ENCODE measurements at places on chromosomes 5 and 9.

DNA sequence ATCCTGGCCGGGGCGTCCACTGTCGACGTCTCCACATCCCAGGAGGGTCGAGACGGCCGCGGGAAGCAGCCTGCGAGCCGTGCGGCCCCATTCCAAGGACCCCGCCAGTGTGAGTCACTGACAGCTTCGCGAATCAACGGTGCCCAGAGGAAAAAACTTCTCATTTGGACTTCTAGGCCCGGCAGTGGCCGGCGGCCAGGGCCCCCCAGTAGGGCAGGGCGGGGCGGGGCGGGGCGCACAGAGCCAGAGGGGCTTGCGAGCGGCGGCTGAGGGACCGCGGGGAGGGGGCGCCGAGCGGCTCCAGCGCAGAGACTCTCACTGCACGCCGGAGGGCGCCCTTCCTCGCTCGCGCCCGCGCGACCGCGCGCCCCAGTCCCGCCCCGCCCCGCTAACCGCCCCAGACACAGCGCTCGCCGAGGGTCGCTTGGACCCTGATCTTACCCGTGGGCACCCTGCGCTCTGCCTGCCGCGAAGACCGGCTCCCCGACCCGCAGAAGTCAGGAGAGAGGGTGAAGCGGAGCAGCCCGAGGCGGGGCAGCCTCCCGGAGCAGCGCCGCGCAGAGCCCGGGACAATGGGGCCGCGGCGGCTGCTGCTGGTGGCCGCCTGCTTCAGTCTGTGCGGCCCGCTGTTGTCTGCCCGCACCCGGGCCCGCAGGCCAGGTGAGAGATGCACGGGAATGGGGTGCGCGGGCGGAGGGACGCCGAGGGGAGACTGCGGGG, at the start of gene F2R:
TSS of gene F2R (plus strand) at position 391 of the 720 bp plus-strand sequence. CDS start at position 573, 182 bp downstream.
- DNase-seq, result peak; percentile 82

GRCh38 chr5:53339962-53340540, 140.4 kb upstream of the FST start:
- no peak for DNase-seq

DNA sequence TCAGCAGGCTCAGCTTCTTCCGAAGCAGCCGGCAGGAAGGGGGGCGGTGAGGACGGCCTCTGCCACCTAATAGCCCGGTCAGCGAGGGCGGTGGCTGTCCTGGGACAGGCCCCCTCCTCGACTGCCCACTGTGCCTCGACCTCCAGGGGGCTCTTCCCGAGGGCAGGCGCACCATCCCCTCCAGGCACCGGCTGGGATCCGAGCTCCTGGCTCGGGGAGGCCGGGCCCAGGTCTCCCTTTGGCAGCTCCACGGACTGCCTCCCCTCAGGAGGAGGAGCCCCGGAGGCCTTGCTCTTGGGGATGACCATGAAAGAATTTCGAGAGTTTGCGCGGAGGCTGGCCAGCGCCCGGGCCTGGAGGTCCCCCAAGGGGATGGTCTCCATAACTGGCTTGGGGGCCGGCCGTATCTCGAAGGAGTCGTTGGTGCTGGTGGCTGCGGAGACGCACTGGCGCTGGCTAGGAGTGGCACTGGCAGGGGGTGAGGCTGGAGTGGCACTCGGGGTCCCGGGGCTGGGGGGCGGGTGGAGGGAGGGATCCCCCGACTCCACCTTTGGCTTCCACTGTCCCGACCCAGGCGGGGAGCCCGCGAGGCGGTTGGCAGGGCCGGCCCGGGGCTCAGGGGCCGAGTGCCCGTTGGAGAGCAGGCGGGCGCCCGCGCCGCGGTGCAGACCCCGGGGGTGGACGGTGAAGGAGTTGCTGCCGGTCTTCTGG, 975 bp downstream of the TPRN start:
- DNase-seq, result peak; percentile 41

DNA sequence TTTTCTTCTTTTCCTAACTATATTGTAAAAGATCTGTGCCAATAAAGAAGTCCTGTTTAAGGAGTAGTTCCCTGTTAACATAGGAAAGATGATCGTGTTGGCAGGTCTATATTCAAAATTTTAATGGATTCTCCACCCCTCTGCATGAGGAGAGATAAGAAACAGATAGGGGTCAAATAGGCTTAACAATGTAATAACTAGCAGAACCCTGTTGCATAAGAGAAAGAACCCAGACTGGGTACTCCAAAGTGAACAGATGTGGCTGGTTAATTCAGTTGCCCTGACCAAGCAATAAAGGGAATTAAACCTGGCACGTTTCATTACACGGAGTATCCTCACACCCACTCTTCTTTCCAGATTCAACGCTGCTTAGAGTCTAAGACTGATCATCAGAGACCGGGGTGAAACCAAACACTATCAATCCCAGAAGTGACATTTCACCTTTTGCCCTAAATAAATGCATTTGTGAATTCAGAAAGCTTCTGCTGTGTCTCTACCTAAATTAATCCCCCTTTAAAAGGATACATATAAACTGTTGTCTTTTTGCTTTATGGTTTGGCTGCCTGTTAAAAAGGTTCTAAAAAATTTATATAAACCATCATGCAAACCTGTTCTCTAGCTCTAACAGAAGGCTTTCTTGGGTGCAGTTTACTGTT, 1276.9 kb upstream of the WWC1 start:
- DNase-seq, result no peak

- DNase-seq, result no peak
Measured at GRCh38 chr5:171634511-171634910, 151.1 kb upstream of the SMIM23 start.

GRCh38 chr5:126806-127205, 34.8 kb downstream of the PLEKHG4B start:
- no peak for DNase-seq

DNA sequence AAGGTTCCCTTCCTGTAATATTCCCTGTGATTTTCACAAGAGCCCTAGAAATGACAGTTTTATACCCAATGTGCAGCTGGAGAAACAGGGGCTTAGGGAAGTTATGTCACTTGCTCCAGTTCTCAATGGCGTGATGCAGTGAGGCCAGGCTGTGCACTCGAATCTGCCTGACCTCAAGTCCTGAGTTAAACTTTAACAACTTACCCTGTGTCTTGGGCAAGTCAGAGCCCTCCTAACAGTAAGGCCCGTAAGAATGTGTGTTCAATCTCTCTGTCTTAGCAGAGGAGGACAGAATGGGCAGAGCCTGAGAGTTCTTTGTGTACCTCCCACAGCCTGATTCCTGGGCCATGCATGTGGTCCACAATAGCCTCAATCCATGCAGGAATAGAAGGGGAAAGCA, 181.1 kb downstream of the TRIM32 start:
- DNase-seq, result no peak

GRCh38 chr9:77806741-77807140, 158.6 kb upstream of the GNA14 start:
- no peak for DNase-seq

DNA sequence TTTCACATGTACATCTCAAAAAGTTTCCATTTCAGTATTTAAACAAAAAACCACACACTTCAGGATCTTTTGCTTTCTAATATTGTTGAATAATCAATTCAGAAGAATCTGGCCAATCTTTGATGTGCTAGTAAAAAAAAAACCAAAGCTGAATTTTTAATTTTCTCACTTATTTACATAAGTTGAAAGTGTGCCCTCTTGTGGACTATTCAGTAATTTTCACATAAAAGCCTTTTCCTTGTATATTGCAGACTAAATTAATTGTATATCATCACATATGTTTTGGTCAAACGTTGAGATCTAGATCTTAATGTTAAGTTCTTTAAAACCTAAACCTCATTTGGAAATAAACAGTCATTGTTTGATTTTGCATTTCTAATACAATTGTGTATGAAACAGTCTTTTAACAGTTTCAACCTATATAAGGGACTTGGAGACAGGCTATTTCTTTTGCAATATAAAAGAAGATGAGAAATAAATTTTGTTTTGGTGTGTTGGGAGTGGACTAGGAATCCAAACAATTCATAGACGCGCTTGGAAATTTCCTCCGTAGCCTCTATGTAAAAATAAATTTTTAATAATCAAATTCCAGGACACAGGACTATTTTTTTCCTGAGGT, 68.1 kb downstream of the NIPBL start:
- DNase-seq, result no peak

GRCh38 chr5:117497601-117498000, 923.0 kb upstream of the SEMA6A start:
- DNase-seq, result no peak

- DNase-seq, result no peak
Measured at GRCh38 chr5:9483779-9484178, 62.1 kb downstream of the SEMA5A start.

GRCh38 chr5:16665601-16666000, 48.8 kb upstream of the RETREG1 start:
- DNase-seq, result no peak

DNA sequence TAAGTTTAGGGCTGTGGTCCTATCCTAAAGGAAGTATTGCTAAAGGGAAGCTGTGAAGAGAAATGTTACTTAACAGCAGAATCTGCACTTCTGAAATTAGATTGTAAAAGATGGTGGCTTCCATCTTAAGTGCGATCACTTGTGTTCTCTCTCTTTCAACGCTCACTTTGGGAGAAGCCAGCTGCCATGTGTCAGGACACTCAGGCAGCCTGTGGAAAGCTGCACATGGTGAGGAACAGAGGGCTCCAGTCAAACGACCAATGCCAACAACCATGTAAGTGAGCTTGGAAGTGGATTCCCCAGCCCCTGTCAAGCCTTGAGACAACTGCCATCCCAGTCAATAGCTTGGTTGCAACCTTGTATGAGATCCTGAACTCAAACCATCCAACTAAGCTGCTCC, 51.7 kb upstream of the GLRX start:
- DNase-seq, result no peak

- no peak for DNase-seq
Measured at GRCh38 chr5:168587987-168588386, 8.8 kb upstream of the PANK3 start.

- no peak for DNase-seq
Measured at GRCh38 chr5:20572614-20573013, 584.6 kb upstream of the CDH18 start.

DNA sequence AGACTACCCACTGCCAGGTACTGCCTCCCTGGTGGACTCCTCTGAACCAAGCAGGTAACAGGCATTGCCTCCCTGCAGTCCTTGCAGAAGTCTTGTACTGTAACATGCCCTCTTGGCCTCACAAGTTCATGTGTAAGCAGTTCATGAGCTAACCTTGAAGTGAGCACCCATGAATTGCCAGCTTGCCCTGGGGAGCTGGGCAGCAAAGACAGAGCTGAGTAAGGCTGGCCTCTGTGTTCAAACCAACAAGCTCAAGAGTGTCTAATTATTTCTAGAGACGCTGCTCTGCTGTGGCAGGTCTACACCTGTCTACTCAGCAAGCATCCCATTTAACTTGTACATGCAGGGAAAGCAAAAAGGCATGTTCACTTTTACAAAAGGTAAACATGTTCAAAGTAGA, 113.5 kb downstream of the FEM1C start:
- no peak for DNase-seq

DNA sequence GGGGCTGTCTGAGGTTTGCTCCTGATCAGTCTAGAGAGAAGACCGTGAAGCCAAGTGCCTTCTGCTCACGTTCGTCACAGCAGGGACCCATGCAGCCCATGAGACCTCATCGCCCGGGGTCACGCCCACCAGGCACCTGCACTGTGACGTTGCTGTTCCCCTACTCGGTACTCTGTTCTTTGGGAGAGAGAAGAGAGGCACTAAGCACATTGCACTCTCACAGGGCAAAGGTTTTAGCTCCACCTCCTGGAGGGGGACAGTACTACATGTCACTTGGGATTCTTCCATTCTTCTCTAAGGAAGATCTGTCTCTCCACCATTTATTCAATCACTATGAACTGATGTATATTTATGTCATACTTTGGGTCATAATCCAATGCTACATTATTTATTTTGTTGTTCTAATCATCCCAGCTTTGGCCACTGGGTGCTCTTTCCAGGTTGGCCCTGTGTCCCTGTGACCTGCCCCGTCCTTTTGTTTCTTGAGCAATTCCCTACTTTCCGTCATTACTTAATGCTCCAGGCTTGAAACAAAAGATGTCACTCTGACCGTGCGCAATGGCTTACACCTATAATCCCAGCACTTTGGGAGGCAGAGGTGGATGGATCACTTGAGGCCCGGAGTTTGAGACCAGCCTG, 31.4 kb upstream of the BRD3 start:
- peak; percentile 14 for DNase-seq

DNA sequence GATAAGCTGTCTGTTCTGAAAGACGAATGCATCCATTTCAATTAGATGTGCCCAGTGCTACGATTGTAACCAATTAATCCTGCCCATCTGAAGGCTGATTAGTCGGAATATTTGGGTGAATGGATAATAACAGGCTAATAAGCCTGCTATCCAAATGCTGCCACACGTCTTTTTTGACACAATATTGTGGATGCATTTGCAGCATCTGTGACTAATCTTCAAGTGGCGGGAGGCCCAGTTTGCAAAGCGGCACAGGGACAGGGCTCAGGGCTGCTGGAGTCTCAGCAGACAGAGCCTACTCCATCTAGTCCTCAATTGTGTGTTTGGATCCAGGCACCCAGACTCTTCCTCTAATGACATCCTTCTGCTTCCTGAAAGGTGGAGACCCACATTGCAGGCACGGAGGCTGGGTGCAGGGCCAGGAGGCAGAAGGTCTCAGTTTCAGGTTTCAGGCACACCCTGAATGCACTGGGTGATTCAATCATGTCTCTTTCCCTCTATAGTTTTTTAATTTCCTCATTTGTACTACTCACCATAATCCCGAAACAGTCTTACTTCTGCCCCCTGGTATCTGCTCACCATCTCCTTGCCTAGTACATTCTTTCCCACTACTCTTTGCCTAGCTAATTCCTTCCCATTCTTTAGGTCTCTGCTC, 169.6 kb downstream of the ASTN2 start:
- DNase-seq, result no peak

DNA sequence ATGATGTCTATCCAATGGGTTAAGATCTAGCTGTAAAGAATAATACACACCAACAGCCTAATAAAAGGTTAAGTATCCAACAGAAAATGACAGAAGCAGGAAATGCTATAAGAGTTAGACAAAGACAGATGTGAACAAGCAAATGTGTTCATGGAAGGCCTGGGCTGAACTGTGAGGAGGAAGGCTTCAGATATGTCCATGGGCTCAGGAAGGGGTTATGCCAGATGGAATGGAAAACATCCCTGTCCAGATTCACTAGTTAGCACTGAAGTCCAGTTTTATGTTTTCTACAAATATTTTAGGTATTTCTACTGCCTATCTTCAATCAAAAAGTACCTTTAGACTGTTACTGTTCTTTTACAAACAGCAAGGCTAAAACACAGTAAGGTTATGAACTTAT, 27.1 kb downstream of the ERAP1 start:
- no peak for DNase-seq

GRCh38 chr5:65041296-65042158, 272.8 kb downstream of the CWC27 start:
- DNase-seq, result no peak

- DNase-seq, result no peak
Measured at GRCh38 chr5:30505014-30505886, 688.2 kb upstream of the CDH6 start.

GRCh38 chr5:59436364-59437148, 457.0 kb downstream of the PDE4D start:
- DNase-seq, result no peak

GRCh38 chr5:154351566-154351965, 94.2 kb upstream of the SAP30L start:
- DNase-seq, result no peak
